A172 (cell line): ENCODE measurements at places on chromosomes 16 and 17.

- no peak for DNase-seq
Observed at GRCh38 chr16:63312346-63312745, 1276.1 kb upstream of the CDH8 start.

DNA sequence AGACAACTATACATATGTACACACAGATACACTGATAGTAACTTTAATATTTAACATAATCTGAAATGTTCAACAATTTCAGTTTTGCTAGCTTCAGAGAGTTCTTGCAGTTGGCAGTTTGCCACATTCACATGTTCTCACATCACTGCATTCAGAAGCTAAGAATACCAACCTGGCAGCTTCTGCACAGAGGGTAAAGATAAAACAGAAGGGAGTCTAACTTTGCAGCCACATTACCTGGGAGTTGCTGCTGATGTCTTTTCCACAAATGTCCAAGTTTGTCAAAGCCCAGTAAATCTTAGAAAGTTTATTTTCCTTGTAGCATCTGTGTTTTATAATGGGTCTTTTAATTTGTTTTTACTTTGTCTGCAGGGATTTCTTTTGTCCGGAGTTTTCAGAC, 332.0 kb downstream of the BCAS3 start:
- DNase-seq: no peak

- DNase-seq: no peak
Observed at GRCh38 chr17:61260071-61260797, 139.4 kb upstream of the TBX2 start.

- DNase-seq: no peak
Observed at GRCh38 chr17:71257096-71257495, 863.7 kb upstream of the SOX9 start.

GRCh38 chr17:1707107-1707506, 3.1 kb downstream of the TLCD2 start:
- no peak for DNase-seq

DNA sequence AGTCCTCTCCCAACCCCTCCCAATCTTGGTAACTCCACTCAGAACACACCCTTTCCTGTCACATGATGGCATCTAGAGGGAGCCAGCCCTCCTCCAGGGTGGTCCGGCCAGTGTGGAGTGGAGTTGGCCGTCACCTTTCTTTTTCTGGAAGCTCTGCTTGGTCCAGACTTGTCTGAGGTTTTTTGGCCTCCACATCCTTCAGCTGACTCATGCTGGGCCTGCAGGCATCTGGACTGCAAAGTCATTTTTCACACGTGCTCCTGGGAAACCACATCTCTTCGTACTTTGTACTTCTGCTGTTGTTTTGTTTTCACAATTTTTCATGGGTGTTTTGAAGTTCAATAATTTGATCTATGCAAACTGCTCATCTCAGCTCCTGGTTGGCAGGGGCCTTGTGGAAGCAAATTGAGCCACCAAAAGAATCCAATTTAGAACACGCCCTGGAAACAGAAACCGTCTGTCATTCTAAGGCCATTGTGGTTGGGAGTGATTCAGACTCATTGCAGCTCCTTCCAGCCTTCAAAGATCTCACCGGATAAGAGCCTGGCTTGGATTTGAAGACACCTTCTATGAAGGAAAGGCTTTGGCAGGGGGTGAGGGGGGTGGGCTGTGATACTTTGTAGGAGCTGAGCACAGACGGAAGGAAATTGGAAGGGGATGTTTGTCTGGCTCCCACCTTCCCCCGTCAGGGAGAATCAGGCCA, 42.4 kb upstream of the NF1 start:
- DNase-seq: peak; percentile 96

- peak; percentile 97 for DNase-seq
Observed at GRCh38 chr17:58679263-58680037, 12.4 kb downstream of the TEX14 start.
